ENCODE measurements at places on chromosomes 3 and 15.
A peak's percentile ranks its signal among the peaks of the same experiment; 100 is the strongest.

- no peak for DNase-seq
These were observed 425.2 kb upstream of the TBL1XR1 start for GRCh38 chr3:177622520-177622919.

GRCh38 chr3:48119505-48120193, 68.6 kb downstream of the CDC25A start:
- no peak for DNase-seq

DNA sequence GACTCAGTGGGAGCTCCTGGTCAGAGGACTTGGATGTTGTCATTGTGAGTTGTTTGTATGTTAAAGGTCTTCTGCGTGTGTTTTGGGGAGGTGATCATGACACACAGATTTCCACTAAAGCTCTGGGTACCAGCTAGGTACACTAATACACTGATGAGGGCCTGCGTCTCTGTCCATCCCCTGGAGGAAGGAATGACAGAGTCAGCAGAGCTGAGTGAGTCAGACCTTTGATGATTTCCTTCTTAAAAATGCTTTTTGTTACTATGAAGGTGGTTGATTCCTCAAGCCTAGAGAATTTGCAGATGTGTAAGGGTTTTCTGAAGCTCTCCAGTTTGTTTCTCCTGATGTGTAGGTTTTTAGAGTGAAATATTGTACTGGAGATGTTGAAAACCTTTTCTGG, 424.1 kb upstream of the TPM1 start:
- DNase-seq, result no peak

- DNase-seq, result no peak
These were observed 1037.5 kb downstream of the TBL1XR1 start for GRCh38 chr3:176159796-176160195.

DNA sequence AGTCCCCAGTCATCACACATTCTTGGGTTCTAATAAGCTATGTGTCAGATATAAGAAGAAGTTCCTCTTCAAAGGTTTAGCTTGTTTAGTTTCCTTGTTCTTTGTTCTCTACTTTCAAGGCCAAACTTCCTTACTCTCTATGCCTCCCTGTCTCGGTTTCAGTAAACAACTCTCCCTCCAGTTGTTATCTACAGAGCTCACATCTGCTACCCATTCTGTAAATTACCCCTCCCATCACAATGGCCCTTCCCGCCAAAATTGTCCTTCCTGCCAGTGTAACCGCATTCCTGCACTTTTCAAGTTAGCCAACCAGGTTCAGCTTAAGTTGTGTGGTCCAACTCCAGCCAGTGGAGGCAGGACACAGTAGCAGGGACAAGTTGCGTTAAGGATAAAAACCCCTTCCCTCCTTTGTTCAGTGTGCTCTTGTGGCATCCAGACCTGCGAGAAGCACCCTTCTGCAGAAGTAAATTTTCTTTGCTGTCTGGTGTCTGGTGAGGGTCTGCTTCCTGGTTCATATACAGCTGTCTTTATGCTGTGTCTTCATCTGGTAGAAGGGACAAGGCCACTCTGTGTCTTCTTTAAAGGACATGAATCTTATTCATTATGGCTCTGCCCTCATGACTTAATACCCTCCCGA, 342.1 kb upstream of the GRM7 start:
- no peak for DNase-seq

GRCh38 chr3:12886106-12886679, 44.8 kb upstream of the RPL32 start:
- DNase-seq, result no peak

DNA sequence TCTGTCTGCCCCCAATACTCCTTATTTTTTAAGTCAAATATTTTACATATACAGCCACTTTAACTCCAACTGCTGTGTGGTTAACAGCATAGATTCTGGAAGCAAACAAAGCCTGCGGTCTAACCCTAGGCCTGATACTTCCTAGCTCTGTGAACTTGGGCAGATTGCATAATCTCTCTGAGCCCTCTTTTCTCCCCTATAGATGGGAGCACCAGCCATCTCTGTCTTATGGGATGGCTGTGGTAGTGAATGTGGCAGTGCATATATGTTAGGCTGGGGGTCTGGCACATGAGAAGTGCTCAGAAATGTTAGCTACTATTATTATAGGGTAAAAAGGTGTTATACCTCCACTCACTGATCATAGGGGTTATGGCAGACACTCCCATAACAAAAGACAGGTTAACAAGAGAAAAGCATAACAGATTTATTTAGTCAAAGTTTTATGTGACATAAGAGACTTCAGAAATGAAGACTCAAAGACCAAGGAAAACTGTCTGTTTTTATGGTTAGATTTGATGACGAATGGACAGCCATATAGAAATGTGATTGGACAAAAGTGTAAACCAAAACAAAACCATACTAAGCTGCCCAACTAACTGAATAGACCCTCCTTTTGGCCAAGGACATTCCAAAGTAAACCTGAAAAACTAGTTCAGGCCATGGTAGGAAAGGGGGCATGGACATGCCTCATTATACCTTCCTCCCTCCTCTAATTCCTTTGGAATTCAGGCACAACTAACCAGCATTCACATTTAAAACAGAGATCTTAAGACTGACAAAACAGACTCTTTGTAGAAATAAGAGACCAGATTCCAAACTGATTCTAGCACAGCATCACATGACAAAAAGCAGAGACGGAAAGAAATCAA, 53.9 kb upstream of the DAZL start:
- DNase-seq, result no peak

GRCh38 chr15:78709263-78709882, 68.4 kb upstream of the CHRNB4 start:
- peak; percentile 85 for DNase-seq

- no peak for DNase-seq
These were observed 33.9 kb upstream of the CDIN1 start for GRCh38 chr15:36545467-36545992.

DNA sequence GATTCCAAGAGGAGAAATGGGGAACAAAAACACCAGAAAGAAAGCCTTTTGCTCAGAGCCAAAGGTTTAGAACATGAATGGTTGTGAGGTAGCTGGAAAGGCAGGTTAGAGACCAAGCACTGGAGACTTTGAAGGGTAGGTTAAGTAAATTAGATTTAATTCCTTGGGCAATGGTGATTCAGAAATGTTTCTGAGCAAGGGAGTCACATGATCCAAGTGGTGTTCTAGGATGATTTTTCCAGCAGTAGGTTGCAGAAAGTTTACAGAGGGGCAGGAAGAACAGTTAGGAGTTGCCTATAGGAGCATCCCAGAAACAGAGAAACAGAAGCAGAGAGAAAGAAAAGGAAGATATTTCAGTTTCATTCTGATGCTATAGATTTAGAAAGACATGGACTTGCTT, 139.8 kb downstream of the WDR76 start:
- no peak for DNase-seq

GRCh38 chr3:34362910-34363309, 564.5 kb downstream of the PDCD6IP start:
- DNase-seq, result no peak

DNA sequence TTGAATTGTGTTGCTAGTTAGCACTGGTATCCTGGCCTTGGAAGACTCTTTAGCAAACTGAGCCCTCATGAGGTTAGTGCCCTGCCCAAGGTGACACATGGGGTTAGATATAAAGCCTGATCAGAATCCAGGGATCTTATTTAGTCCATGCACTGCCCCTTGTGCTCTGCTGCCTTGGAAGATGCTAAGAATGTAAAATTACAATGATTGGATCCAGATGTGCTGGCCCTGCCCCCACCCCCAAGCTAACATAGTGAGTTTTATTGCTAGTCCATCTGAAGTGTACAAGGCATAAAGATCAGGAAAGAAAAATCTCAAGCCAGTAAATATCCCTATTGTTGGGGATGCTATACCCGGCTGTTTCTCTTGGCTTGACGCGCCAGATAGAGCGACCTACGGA, 248.1 kb upstream of the C2CD4B start:
- peak; percentile 70 for DNase-seq

DNA sequence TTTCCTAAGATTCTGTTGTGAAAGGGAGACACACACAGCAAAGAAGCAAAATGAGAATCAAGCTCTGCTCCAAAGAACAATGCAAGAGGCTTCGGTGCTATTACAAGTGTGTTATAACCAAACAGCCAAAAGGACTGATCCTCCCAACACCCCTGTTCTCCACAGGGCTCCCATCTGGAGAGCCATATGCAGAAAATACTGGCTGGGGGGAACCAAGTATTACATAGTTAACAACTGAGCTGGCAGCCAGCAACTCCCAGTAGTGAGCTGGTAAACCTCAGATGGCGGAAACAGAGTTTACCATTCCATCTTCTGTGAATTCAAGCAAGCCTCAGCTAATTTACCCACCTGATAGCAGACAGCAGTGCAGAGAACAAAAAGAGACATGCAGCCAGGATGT, 156.4 kb downstream of the NTRK3 start:
- DNase-seq, result no peak

- peak; percentile 38 for DNase-seq
These were observed 151.1 kb downstream of the ADAMTS17 start for GRCh38 chr15:100190675-100191074.

GRCh38 chr3:55330355-55330754, 156.8 kb downstream of the WNT5A start:
- no peak for DNase-seq

GRCh38 chr3:29937185-29937584, 656.3 kb downstream of the RBMS3 start:
- DNase-seq, result no peak

DNA sequence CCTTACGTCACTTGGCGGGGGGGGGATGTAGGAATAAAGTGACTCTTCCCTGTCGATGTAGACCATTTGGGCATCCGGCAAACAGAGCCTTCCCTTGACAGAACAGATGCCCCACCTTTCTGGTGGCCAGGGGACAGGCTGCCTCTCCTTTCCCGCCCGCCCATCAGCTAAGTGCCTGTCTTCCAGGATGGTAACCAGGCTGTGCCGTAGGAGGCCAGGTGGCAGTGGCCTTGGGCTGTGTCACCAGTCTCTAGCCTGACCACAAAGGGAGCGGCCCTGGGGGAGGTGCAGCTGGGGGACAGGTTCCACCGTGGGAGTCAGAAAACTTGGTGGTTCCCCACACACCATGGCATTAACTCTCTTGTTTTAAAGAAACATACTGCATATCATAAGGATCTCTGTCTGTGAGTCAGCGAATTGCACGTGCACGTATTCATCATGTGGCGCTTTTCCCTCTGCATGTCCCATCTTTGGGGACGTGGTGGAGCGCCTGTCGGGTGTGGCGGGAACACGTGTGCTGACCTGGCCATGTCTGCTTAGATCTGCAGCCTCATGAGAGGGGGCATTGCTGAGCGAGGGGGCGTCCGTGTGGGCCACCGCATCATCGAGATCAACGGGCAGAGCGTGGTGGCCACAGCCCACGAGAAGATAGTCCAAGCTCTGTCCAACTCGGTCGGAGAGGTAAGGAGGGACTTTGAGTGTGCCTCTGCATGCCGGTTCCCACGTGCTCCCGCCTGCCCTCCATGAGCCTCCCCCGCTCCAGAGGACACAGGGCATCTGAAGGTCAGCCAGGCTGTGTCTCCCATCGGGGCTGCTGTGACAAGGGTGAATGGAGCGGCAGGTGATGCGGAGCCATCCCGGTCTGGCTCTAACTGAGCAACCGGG, 156.0 kb downstream of the NSMCE3 start:
- DNase-seq, result no peak

GRCh38 chr3:56157693-56158362, 310.4 kb downstream of the ERC2 start:
- peak; percentile 47 for DNase-seq

DNA sequence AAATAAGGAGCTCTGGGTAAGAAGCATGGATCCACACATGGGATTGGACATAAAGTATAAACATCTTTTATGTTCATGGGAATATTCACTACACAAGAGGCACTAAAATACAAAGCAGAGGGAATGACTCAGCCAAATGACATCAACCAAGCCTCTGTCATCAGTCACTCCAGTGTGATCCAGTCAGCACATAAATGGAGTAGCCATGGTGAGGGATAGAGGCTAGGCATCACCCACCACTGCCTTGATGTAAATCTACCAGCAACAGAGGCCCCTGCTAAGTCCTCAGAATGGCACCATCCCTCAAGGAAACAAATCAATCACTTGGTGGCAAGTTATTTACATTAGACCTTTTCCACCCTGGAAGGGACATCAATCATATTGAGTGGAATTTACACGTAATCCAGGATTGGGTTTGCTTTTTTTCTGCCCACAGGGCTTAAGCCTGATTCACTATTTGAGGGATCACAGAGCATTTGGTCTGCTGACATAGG, 27.2 kb downstream of the VEPH1 start:
- DNase-seq, result no peak

DNA sequence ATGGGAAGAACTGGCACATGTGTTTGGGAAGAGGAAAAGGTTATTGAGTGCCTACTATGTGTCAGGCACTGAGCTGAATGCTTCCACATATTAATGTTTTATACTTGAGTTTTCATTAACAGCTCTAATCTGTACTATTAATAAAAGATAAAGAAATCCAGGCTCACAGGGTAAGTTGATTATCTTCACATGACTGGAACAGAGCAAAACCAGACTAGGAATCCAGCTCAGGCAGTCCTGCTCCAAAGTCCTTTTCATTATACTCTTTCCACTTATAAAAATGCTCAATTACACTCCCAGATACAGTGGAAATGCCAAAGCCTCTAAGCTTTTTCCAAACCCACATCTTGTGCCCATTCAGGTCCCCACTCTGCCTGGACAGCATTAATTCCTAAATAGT, 97.6 kb downstream of the TNIK start:
- DNase-seq, result no peak

DNA sequence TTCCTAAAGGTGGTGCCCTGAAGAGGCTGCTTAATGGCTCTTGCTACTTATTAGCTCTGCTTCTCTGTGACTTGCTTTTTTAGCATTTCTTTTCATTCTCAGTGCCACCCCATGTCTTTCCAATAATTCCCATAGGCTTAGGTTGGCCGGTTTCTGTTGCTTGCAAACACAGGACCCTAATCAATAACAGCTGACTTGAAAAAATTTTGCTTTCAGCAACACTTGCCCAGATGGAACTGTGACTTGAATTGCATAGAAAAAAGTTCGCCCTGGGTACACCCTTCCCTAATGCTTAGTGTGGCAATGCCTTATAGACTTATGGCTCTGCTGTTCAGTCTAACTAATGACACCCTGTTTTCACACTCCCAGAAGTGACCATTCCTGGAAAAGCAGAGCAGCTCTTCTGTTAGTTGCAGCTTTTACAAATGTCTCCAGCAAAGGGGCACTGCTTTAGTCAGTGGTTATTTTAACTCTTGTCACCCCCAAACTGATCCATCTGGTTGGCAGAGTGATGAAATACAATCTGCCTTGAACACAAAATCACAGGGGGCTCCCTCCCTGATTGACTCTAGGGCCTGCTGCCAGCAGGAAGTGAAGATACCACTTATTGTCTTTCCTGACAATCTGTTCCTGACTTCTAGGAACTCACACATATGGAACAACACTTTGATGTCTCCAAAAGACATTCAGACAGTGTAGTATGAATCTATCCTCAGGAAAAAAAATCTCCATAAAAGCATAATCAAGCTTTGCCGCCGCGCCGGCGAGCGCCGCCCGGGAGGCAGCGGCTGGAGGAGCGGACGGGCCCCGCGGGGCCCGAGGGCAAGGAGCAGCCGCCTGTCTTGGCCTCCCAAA, 9.7 kb upstream of the SLMAP start:
- no peak for DNase-seq

- no peak for DNase-seq
These were observed 37.9 kb downstream of the PARP15 start for GRCh38 chr3:122615303-122615702.

Data from right forelimb (tissue), 1 donor.